NCI-H1930 (cell line): ENCODE measurements at places on chromosomes 4 and X.

- no peak for DNase-seq
Measured at GRCh38 chr4:125838924-125839323, 524.2 kb downstream of the FAT4 start.

DNA sequence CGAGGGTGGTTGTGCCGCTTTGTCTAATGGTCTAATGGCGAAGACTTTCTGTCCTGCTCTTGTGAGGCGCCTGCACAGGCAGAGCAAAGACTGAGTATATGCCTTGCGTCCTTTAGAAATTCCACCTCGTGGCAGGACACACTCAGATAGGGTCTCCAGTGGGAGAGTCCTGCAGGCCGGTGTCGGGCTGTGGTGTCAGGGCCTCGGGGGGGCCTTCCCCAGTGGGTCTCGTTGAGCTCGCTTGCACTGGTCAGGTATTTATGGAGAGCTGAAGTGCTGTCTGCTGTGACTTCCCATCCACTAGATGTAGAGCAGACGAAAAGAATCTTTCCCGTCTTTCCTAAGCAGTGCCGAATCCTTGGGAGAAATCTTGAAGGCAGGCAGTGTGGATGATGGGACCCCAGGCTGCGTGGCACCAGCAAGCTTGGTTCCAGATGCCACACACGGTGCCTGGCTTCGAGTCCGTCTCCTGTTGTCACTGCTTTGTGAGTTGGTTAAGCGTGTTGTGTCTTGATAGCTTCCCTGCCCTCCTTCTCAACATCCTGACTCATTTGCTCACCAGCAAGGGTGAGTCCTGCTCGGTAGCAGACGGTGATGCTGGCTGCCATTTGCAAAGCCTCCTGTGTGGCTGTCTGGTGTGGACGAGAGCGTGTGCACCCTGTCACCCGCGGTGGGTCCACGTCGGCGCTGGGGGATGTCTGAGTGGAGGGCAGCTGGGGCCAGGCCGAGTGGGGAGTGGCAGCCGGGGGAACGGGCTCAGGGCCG lies 20.5 kb downstream of the MAEA start:
- DNase-seq: no peak

GRCh38 chr4:184313702-184314659 lies 96.3 kb upstream of the ENPP6 start:
- no peak for DNase-seq

- peak; percentile 57 for DNase-seq
Measured at GRCh38 chr4:140756319-140757231, at the start of gene TBC1D9. Gene TBC1D9 (minus strand): TSS chr4:140756385. CDS start chr4:140756045, 340 bp downstream.

DNA sequence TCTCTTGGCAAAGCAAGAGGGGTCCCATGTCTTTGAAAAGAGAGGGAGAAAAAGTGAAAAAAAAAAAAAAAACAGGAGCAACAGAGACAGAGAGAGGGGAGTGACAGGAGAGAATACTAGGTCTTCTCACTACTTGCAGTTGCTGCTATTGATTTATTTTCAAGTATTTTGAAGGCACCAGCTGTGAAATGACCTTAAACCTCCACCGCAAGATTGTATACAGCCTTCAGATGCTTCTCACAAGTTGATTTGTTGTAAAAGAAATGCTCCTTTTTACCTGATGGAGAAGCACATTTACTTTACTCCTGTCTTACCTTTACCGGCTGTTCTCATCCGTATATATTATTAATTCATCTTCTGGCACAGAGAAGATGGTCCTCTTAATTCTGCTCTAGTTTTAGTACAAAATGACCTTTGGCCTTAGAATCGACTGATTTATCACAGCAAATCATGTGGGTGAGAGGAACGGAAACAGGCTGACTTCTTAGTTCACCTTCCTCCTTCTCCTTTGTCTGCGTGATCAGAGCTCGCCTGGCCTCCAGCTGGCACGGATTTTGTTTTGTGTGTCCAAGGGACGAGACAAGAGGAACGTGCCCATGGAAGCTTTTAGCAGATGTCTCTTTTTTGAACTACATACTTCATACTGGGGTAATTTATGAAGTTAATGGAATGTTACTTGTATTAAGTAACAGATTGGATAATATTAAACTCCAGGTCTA lies 82.4 kb upstream of the PACRGL start:
- no peak for DNase-seq

GRCh38 chrX:121598356-121598755 lies 550.9 kb downstream of the GLUD2 start:
- no peak for DNase-seq

- no peak for DNase-seq
Measured at GRCh38 chr4:185219551-185220344, 10.3 kb downstream of the SNX25 start.

DNA sequence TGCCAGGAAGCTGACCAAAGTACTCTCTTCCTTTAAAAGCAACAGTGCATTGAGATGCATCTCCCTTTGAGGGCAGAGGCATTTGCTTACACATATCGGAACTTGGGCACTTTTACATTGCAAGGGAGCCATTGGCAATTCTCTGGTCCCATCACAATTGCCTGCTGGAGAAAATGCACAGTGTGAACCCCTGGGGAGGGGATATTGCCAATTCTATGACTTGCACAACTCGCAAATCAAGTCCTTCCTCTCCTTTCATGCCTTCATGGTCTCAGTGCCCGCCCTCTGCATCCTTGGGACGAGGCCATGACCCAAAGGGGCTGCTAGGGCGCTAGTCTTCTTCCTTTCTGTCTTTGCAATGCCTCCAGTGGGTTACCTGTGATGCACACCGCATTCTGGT lies 14.9 kb upstream of the PDZD4 start:
- no peak for DNase-seq

GRCh38 chr4:158211222-158211621 lies 936 bp downstream of the TMEM144 start:
- DNase-seq: no peak

DNA sequence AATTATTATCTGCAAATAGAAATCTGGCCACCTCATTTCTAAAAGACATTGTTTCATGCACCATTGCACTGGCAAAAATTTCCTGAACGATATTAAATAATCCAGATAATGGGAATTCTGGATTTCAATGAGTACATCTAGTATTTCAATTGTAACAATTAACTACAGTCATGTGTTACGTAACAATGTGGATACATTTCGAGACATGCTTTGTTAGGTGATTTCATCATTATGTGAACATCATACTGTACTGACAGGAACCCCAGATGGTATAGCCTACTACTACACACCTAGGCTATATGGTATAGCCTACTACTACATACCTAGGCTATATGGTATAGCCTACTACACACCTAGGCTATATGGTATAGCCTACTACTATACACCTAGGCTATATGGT lies 14.8 kb downstream of the LAMTOR3 start:
- no peak for DNase-seq

DNA sequence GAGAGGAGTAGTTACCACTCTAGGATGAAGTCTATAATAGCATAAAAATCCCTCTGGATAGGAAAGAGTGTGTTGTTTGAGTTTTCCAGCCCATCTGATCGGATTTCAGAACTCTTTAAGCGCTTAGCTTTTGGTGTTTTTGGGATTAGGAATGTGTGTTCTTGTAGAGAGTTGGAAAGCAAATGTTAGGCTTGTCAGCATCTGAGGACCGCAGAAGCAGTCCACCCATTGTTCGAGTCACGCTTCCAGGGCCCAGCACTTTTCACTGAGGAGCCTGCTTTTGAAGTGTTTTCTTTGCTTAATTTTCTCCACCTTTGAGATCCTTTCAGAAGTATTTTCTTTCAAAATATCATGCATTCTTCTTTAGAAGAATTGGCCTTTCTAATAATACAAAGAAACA lies 306.2 kb downstream of the TENM3 start:
- DNase-seq: no peak

GRCh38 chr4:158042591-158043030 lies 130.2 kb downstream of the GASK1B start:
- no peak for DNase-seq

- DNase-seq: no peak
Measured at GRCh38 chr4:1986578-1987210, 22.1 kb downstream of the NELFA start.

GRCh38 chrX:123581586-123581985 lies 151.3 kb downstream of the THOC2 start:
- no peak for DNase-seq

DNA sequence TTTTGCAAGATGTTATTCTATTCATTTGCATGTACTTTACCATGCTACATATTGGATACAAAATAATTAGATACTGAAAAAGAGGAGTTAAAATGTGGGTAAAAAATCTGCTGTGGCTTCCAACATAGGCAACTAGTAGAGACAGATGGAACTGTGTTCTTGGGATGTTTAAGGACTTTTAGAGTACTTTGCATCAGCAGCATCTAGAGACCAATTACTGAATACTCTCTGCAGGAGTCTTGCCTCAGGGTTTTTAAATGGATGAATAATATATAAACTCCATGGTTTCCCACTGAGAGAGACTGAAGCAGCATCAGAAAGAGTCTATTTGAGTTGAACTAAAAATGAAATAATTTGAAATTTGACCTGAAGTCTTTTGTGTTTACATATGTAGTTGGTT lies 676.7 kb downstream of the GALNTL6 start:
- DNase-seq: no peak

GRCh38 chr4:148810461-148810860 lies 368.2 kb upstream of the NR3C2 start:
- no peak for DNase-seq

DNA sequence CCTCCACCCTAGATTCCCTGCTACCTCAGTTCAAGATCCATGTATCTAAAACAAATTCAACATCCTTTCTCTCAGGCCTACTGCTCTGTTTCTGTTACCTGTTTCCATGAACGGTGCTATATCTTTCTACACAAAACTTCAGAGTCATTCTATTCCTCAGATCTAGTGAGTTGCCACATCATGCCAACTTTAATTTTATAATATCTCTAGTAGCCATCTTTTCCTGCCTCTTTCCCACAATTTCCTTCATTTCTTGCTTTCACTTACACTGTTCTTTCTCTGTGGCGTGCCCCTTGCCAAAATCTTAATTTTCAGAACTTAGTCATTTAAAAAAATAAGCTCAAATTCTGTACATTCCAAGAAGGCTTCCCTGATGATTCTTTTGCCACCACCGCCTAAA lies 15.2 kb downstream of the GUCY1A1 start:
- DNase-seq: no peak

DNA sequence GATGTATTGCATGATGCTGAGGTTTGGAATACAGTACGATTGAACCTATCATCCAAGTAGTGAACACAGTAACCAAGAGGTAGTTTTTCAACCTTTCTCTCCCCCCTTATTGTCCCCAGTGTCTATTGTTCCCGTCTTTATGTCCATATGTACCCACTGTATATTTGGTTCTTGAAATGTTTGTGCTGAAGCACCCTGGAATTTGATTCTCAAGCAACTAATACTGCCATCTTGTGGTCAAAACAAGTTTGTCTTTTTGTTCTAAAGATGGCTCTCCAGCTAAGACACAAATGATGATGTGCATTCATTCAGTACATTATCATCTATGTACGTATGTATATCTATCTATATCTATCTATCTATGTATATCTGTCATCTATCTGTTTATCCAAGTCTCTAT lies 33.5 kb upstream of the DCX start:
- peak; percentile 37 for DNase-seq

DNA sequence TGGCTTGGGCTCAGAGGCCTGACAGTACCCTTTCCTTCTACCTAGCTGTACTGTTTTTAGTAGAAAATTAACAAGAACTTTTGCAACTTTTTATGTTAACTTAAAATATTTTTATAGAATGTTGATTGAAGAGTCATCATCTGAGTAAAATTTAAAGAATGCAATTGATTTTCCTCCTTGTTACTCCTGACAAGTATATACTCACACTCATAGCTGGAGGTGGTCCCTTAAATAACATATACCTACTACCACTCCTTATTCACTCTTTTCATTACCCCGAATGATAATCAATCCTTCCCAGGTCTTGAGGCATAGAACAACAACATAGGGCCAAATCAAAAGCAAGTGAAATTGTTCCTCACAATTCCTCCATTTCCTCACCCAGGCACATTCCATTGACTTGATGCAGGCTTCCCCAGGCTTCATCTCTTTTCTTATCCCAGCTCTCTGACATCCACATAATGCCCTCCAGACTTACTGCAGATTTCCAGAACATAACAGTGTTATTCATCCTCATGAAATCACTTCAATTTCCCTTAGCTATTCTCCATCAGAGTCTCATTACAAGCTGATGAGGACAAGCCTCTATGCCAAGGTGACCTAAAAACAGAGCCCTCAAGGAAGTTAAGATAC lies 73.2 kb upstream of the ANXA10 start:
- DNase-seq: no peak

GRCh38 chrX:75623535-75623934 lies 100.7 kb upstream of the ZDHHC15 start:
- DNase-seq: no peak

- DNase-seq: no peak
Measured at GRCh38 chrX:150060406-150060805, 122.1 kb upstream of the EOLA2 start.

GRCh38 chr4:55868581-55869090 lies 15.2 kb downstream of the EXOC1 start:
- DNase-seq: no peak

- no peak for DNase-seq
Measured at GRCh38 chr4:140368686-140369085, 4.8 kb upstream of the SCOC start.

DNA sequence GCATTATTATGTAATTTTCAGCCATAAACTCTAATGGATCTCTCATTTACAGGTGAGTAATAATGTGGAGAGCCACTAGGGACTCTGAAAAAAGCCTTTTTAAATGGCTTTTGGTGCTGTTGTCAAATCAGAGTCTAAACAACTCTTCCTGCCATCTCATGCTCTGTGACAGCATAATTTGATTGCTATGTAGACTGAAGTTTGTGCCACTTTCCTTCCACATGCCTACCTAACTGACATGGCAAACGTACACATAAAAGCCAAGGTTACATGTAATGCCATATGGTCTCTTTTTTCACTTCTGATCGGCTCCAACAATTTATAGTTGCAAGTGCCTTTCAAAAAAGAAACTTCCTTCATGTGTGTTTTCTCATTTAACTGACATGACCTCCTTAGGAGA lies 94.3 kb downstream of the SH2D1A start:
- peak; percentile 10 for DNase-seq

DNA sequence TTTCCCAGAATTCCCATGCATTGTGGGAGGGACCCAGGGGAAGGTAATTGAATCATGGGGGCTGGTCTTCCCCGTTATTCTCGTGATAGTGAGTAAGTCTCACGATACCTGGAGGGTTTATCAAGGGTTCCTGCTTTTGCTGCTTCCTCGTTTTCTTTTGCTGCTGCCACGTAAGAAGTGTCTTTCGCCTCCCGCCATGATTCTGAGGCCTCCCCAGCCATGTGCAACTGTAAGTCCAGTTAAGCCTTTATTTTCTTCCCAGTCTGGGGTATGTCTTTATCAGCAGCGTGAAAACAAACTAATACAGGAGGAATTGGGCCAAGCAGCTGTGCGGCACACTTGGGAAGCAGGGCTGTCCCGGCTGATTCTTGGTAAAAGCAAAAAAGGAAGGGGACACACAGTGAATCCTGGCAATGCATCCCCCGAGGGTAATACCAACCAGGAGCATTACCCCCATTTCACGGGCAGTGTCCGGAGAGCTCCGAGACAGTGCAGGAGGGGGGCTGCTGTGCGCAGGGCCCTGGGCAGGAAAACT lies 185.7 kb downstream of the AFAP1 start:
- no peak for DNase-seq

DNA sequence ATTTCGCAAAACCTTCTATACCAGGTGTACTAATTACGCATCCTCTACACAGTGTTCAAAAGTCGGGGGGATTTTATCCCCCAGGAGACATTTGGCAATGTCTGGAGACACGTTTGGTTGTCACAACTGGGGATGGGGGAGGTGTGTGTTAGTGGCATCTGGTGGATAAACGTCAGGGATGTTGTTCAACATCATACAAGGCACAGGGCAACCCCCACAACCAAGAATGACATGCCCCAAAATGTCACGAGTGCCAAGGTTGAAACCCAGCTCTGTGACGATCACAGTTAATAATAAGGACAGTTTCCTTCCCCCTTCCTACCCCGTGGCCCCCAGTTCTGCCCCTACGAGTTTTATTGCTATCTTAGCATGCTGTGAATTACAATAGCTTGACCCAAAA lies 15.9 kb upstream of the SEL1L3 start:
- DNase-seq: no peak
